Progenitor cell of endocrine pancreas (in vitro differentiated cells): ENCODE measurements at places on chromosomes 13 and 19. TPM values are rescaled to one million over a fixed set of nuclear protein-coding genes. Genes with fewer than 3 reads are reported as not detected.
A peak's percentile ranks its signal among the peaks of the same experiment; 100 is the strongest.

DNA sequence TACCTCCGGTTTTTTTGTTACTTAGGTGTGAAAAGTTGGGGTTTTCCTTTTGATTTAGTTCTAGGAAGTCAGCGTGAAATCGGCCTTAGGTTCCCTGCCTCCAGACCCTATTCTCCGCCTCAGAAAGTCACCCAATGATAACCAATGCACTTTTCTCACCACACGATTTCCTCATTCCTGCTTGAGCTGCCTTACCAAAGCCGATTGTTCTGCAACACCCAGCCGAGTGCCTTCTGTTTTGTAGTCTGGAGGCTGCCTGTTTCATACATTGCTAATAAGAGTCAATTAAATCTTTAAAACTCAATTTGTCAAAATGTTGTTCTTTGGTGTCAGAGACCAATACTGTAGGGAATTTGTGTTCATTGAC is 39.7 kb downstream of the GJA3 start:
- H3K27me3 ChIP-seq = peaks cover 12% of the 10 kb centered on the region
- peak overlapping the region; percentile 23 for H3K4me3 ChIP-seq
- H3K36me3 ChIP-seq = no peaks in the 10 kb centered on the region
- H3K4me1 ChIP-seq = peaks cover 6% of the 10 kb centered on the region

- peaks cover 24% of the 10 kb centered on the region for H3K4me1 ChIP-seq
- H3K27ac ChIP-seq = peak overlapping the region; percentile 39
- no peak overlapping the region for H3K4me3 ChIP-seq
- DNase-seq = no peak
- H3K27me3 ChIP-seq = no peaks in the 10 kb centered on the region
Observed at GRCh38 chr19:48819366-48819816, 8.6 kb upstream of the BCAT2 start.

DNA sequence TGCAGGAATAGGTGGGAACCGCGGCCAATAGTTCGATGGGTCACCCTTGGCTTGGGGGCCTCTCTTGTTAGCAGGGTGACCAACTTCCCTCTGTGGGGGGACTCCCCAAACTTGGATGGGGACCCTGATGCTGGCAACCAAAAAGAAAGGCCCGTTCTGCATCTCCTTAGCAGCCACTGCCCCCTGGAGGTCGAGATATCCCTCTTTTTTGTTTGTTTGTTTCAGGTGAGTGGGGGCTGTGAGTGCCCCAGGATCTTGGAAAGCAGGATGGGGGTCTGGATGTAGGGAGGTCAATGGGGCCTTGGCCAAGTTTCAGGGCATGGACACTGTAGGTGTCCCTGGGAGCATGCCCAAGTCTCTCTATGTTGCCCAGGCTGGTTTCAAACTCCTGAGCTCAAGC is 7.7 kb upstream of the CRTC1 start:
- no peaks in the 10 kb centered on the region for H3K36me3 ChIP-seq
- DNase-seq = no peak
- no peak overlapping the region for H3K4me3 ChIP-seq
- H3K27me3 ChIP-seq = no peaks in the 10 kb centered on the region
- H3K4me1 ChIP-seq = peaks cover 4% of the 10 kb centered on the region
- H3K27ac ChIP-seq = no peak overlapping the region

The NKG7 gene
- not detected in 2 replicates for total RNA-seq
